ENCODE measurements at places on chromosomes 16 and 17.

DNA sequence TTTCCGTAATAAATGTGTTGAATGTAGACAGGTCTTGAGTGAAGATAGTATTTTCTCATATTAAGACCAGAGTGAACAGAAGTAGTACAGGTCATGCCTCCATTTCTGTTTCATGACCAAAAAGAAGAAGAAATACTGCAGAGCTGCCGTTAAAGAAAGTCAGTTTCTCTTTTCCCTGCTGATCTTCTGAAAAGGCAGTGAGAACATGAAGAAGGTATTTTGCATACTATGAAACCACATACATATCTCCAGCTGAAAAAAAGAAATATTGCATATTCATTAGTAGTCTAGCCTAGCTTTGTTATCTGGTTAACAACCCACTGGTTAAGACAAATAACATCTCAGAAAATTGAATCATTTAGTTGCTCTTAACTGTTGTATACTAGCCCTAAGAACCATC, 138.4 kb downstream of the PHKB start:
- no peak for DNase-seq

GRCh38 chr16:57007050-57007449, 17.7 kb downstream of the NLRC5 start:
- DNase-seq, result no peak

GRCh38 chr16:58018803-58019202, 6.8 kb upstream of the MMP15 start:
- peak; percentile 39 for DNase-seq

DNA sequence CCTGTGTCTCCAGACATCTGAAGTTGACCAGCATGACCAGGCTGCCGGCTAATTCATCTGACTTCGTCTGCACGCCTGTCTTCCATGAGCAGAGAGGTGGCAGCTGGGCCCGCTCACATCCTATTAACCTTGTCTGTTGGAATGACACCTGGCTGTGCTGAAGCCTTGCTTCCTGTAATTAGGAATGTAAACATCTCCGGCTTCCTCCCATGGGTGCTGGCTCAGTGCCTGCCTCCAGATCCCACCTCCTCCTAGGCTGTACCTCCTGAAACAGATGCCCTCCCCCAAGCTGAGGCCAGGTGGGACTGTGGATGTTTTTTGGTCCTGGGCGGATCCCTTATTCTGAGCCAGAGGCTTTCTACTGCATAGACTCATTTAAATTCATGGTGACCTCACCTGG, 296.3 kb downstream of the HS3ST4 start:
- DNase-seq, result no peak

GRCh38 chr17:19382531-19383444, 4.2 kb downstream of the MFAP4 start:
- DNase-seq, result no peak
